CD4-positive, CD25-positive, alpha-beta regulatory T cell (primary cell): ENCODE measurements at places on chromosomes 11 and 22. TPM values are rescaled to one million over a fixed set of nuclear protein-coding genes. Genes with fewer than 3 reads are reported as not detected.

DNA sequence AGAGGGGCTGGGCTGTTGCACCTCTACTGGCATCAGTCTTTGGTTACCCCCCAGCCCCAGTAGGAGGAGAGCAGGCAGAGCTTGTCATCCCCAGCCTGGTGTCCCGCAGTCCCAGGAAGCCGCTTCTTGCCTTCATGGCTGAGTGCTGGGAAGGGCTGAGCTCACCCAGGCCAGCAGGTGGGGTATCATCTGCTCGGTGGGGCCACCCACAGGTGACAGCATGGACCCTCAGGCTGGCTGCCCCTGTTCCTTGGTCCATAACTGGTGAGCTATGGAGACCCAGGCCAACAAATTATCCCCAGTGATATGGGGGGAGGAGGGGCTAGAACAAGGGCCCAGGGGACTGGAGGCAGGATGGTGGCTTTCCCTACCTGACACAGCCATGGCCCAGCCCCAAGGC lies 6.5 kb upstream of the RHOD start:
- DNase-seq: no peak

- DNase-seq: no peak
Observed at GRCh38 chr11:75856912-75857311, 41.9 kb downstream of the UVRAG start.

DNA sequence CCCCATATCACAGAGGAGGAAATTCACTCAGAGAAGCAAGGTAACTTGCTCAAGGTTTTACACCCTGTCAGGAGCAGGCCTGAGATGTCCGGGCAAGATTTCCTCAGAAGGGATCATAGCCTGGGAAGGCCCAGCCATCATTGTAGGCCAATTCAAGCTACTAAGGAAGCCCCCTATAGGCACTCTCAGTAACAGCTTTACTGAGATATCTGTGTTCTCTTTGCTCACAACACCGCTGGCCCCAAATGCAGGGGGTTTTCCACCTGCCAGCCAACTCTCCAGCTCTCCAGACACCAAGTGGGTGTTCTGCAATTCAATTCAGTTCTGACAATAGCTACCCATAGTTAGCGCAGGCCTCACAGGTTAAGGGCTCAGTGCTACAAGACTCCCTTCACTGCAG lies 84.0 kb downstream of the SLC36A4 start:
- no peak for DNase-seq

DNA sequence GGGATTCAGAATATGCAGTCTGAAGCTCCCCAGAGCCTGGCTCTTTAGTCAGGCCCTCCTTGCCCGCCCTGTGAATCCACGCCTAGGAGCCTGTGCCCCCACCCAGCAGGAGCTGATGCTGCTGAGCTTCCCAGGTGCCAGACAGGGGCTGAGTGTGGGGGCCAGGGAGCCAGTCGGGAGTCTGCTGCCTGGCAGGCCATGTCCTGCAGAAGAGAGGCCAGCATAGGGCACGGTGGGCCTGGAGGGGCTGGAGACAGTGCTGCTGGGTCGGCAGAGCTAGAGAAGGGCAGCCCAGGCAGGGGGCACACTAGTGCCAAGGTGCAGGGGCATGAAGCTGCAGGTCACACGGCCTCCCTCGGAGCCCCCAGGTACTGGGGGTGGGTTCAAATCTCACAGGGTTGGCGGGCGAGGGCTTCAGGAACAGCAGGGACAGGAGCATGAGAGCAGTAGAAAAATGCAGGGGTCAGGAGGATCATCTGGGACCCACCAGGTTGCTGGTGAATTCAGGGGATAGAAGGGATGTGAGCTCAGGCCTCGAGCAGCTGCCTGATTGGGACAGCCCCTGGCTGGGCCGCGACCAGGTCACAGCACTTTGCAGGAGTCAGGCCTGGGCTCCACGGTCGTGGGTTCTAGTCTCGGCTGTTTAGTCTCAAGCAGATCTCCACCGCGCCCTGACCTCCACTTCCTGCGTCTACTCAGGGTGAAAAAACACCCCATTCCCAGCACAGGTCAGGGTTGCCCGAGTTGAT lies 4.1 kb upstream of the SEPTIN5 start:
- DNase-seq: no peak

DNA sequence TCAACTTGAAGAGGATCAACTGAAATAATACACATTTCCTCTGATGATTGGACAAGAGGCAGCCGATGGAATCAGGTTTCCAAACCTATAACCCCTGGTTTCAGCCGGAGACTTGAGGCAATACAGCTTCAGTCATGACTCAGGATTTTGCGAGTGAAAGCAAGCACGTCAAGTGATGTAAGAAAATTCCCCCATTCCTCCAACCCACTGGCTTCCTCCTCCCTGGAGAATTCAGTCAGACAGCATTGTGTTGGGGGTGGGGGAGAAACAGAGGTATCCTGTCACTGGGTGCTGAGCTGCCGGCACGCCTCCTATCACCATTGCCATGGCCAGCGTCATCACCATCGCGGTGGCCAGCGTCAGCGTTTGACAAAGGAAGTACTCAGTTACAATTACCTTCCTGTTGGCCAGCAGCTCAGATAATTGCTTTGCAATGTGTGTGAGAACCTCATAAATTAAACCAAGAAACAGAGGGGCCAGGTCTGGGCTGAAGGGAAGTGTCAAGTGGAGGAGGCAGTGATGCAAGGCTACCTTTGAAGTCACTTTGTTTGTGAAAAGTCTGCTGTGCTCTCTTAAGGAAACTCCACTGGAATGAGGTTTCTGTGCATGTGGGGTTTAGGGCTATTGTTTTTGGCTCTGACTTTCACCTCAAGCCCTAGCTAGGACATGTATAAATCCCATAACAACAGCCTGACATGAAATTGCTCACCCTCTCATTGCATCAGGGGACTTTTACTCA lies 50.2 kb downstream of the LIF start:
- no peak for DNase-seq

DNA sequence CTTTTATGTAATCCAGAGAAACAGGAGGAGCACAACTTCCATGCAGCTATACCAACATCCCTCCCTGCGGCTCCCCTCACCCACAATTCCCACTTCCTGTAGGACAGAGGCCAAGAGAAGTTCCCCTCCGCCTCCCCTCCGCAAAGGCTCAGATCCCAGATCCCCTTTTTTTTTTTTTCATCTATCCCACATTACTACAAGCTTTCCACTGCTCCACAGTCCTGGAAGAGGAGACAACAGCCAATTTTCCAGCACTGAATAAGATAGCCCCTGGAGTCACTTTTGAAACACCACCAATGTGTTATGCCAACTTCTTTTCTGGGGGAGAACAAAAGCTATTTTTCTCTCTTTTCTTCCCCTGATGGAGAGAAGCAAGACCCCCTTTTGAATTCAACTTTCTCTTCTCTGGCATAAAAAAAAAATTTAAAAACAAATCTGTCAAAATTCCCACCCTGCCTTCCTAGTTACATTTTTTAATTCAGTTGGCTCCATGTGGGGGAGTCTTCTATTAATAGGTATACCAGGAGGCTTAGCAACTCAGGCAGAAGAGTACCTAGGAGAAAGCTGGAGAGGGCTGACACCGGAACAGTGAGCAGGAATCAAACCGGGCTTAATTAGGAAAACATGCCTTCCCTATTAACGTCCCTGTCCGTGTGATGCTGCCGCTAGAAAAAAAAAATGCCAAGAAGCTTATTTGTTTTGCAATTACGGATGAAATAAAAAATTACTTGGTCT lies 543.4 kb downstream of the BUD13 start:
- DNase-seq: no peak

DNA sequence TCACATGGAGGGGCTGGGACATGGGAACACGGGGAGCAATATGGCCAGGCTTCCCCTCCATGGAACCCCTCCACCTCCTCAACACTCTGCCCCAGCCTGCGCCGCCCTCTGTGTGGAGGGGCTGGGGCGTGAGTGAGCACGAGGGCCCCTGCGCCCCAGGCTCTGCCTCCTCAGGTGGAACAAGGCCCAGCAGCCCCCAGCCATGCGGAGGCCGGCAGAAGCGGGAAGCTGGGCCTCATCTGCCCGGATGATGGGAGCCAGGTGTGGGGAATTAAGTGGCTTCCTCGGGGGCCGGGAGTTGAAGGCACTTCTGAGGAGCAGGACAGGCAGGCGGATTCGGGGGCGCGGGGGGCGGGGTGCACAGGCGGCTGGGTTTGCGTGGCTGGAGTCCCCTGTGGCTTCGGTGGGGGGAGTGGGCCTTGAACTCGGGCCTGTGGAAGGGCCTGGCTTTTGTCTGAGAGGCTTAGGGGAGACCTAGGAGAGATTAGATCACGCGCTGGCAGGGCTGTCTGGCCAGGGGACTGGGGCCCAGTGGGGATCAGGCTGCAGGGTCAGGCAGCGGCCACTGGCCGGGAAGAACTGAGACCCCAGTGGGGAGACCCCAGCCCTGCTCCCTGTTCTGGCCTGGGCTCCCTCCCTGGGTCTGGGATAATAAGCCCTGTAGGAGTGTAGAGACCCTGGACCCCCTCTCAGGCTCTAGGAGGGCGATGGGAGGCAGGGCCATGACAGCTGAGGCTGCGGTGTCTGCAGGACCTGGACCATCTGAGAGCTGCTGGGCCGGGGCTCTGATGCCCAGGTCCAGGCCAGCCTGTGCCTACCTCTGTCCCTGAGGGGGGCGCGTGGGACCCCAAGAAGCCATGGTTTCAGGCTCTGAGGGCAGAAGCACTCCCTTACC lies 13.3 kb downstream of the PRR33 start:
- no peak for DNase-seq

GRCh38 chr11:23536907-23537306 lies 676.6 kb upstream of the CCDC179 start:
- DNase-seq: no peak

DNA sequence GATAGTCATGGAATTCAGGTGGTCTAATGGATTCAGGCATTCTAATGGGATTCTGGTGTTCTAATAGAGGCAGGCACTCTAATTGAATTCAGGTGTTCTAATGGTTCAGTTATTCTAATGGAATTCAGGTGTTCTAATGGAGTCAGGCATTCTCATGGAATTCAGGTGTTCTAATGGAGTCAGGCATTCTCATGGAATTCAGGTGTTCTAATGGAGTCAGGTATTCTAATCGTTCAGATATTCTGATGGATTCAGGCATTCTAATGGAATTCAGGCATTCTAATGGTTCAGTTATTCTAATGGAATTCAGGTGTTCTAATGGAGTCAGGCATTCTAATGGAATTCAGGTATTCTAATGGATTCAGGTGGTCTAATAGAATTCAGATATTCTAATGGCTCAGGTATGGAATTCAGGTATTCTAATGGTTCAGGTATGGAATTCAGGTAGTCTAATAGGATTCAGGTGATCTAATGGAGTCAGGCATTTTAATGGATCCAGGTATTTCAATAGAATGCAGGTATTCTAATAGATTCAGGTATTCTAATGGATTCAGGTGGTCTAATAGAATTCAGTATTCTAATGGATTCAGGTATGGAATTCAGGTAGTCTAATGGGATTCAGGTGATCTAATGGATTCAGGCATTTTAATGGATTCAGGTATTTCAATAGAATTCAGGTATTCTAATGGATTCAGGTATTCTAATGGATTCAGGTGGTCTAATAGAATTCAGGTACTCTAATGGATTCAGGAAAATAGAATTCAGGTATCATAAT lies 22.0 kb upstream of the PHF21B start:
- DNase-seq: no peak

DNA sequence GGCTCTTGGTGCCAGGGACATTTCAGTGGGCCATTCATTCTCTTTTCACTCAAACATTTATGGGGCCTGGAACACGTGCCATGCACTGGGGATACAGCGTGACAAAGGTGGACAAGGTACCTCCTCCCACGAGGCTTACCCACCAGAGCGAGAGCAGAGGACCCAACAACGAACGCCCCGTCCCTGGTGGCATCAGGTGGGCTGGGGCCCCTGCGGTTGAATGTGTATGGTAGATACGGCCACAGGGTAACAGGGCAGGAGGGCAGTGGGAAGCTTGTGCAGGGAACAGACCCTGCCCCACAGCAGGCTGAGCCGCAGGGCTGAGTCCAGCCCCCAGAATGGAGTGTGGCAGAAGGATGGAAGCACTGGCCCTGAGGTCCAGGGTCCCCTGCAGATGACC lies 81.1 kb downstream of the LRRC32 start:
- no peak for DNase-seq

DNA sequence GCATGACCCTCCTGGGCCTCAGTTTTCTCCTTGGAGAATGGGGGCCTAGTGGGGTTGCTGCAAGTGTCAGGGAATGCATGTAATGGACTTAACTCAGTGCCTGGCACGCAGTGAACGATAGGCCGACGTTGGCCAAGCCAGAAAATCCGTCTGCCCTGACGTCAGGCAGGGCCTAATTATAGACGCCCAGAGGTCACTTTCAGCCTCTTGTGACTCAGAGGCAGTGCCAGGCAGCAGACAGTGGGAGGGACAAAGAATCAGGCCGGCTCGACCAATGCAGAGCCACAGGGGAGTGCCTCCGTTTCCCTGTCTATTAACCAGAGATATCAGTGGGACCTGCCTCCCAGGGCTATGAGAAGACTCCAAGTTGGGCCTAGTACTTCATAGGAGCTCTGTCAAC lies 115.0 kb downstream of the MN1 start:
- DNase-seq: no peak

DNA sequence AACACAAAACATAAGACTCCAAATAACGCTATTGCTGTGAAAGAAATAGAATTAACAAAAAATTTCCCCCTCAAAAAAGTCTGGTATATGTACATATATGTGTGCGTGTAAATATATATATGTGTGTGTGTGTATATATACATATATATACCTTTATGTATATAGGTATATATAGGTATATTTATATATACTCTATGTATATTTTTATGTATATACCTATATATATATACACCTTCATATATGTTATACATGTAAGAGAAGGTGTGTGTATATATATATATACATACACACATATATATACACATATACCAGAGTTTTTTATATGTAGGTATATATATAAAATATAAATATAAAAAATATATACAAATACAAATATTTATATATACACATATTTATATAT lies 199.2 kb downstream of the RAB38 start:
- no peak for DNase-seq

Gene OR4C6
- total RNA-seq: not detected

Gene SHANK3
- 0.67 TPM for total RNA-seq

Gene DTX4
- 1.0 TPM for total RNA-seq
